ENCODE measurements at places on chromosomes 16 and 17.

GRCh38 chr16:4077174-4077649 is 39.0 kb downstream of the ADCY9 start:
- DNase-seq = peak; percentile 32

DNA sequence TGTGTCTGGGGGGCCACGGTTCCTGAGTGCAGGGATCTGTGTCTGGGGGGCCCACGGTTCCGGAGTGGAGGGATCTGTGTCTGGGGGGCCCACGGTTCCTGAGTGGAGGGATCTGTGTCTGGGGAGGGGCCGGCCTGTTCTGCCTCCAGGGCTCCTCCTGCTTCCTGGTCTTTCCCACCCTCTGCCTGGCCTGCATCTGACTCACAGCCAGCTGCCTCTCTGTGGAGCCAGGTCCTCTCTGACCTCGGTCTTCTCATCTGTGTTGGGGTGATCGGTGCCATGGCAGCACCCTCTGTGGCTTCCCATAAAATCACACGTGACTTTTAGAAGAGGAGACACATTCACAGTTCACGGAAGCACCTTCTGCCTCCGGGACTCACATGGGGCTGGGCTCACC is 50.3 kb downstream of the ZFPM1 start:
- no peak for DNase-seq

DNA sequence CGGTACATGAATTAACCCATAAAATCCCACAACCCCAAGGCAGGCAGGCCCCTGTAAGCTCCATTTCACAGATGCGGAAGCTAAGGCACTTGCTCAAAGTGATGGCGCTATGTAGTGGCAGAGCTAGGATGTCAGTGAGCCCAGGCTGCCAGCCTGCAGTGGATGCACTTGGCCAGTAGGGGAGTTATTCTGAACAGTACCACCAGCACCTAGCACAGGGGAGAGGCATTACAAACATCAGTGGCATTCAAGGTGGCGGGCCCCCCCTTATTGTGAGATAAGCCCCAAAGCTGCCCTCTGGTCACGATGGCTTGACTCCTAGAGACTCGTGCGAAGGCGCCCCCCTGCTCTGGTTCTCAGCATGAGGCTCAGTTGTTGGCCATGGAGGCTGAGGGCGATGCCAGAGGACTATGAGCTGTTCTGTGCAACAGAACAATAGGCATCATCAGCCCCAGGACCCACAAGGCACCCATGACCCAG is 33.8 kb downstream of the GTF3C1 start:
- DNase-seq = no peak

DNA sequence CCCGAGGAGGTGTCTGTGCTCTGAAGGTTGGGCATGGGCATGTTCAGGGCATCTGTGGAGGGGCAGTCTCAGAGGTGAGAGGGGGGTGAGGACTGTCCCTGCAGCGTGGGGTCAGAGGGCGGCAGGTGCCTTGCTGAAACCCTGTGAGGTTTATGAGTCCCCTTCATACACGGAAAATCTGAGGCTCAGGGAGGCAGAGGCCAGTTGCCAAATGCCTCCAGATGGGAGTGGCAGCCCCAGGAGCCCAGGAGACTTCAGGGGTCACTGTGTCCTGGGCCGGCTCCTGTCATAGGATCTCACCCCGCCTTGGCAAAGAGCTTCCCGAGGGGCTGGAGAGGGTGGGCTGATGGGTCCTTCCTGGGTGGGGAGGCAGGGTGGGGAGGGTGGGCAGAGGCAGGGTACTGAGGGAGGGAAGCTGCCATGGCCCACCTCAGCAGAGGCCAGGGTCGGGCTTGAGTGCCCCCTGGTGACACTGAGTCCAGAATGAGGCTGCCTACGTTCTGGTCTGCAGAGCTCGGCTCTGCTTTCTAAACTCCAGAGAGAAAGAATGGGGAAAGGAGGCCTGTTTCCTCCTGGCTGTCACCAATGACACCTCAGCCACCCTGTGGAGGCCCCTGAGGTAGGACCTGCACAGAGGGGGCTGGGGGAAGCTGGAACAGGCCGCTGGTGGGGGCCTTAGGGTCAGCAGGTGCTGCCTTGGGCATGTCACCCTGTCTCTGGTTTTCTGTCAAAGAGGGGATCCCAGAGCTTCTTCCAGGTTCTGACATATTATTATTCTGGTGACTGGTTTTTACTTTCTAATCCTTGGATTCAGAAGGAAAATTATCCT is 1.1 kb downstream of the LGALS9 start:
- DNase-seq = no peak

DNA sequence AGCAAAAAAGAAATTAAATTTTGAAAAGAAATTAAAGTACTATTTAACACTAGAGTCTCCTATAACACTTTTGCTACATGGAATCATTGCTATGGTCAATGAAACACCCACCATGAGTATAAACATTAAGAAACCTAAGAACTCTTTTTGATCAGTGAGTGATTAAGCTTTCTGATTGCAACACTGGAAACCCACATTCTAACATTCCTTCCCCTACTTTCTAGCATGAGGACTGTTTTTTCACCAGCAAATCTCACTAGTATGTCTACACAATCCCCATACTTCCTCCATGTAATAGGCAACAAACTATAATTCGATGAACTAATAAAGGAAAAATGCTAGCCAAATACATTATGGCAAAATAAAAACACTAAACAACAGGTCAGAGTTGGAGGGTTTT is 54.7 kb downstream of the SKAP1 start:
- DNase-seq = peak; percentile 57

- peak; percentile 97 for DNase-seq
Observed at GRCh38 chr16:65176603-65177002, 54.7 kb upstream of the CDH11 start.

DNA sequence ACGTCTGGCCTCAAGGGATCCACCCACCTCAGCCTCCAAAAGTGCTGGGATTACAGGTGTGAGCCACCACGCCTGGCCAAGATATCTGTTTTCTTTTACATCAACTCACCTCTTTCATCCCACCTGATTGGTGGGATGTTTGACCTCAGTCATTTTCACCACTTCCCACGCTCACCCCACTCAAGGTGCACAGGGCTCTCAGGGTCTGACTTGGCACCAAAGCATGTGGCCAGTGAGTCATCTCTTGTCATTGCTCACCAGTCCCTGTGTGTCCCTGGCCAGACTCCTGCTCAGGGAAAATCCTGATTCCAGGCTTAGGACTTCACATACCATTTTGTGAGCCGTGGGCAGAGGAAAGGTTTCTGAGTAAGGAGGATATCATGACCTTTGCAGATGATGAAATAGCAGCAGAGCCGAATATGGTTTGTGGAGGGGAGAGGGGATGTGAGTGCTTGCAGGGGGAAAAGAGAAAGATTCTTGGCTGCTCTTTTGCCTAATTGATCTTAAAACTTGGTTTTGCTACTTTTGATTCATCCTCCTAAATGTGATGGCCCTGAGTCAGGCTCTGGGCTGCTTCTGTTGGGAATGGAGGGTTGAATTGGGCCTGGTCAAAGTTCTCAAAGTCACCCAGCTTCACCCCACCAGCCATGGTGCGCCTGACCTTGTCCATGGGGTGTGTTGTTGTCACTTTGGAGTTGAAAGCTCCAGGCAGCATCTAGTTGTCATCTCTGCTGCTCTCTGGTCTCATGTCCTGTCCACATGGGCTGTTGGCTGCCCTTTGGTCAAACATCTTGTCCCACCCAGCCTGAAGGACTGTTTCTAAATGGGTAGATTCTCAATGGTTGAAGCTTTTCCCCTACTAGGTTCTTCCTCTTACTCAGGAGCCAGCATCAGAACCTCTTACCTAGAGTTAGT is 6.0 kb upstream of the KCNH6 start:
- DNase-seq = peak; percentile 31

GRCh38 chr16:18800293-18800692 is 1.1 kb downstream of the ARL6IP1 start:
- DNase-seq = no peak

- DNase-seq = peak; percentile 15
Observed at GRCh38 chr17:44400226-44400847, 10.9 kb upstream of the ITGA2B start.

DNA sequence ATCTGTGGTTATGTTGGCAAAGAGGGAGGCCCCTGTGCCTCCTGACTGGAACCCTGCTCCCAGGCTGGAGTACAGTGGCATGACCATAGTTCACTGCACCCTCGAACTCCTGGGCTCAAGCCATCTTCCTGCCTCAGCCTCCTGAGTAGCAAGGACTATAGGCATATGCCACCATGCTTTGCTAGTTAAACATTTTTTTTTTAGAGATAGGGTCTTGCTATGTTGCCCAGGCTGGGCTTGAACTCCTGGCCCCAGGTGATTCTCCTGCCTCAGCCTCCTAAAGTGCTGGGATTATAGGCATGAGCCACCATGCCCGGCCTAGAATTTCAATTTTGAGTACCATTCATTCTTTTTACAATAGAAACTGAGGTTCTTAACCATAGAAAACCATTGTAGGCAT is 21.2 kb upstream of the ITGB3 start:
- DNase-seq = no peak

GRCh38 chr17:70040336-70040735 is 34.7 kb upstream of the KCNJ16 start:
- peak; percentile 59 for DNase-seq

DNA sequence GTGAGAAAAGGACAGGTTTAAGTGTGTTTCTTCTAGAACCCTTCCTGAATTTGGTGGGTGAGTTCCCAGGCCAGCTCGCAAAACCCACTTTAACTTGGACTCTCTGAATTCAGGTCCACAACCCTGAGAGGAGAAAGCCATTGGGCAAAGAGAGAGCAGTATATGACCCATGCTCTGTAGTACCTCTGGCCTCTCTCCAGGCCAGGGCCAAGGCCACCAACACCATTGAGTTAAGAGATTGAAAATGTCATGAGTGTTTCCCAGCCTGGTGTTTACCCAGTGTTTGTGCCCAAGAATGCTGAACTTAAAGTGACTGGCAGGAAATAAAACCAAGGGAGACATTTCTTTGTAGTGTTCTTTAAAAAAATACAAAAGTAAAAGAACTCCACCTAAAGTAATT is 410.4 kb upstream of the CDH5 start:
- no peak for DNase-seq

DNA sequence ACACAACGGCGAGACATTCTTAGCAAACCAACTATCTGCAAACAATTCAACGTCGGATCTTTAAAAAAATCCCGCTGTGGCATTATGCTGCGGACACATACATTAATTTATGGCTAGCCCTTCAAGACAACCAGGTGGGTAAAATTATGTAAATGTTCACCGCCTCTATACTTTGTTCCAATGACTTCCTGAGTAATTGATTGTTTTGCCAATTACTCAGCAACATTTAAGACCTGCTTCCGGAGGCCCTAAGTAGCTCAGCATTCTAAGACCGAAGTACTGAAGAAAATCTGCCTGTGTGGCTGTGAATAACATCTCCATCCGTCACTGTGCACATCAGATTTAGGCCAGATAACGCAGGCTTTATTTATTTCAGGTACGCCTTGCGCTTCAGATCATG is 23.3 kb downstream of the QPRT start:
- no peak for DNase-seq

DNA sequence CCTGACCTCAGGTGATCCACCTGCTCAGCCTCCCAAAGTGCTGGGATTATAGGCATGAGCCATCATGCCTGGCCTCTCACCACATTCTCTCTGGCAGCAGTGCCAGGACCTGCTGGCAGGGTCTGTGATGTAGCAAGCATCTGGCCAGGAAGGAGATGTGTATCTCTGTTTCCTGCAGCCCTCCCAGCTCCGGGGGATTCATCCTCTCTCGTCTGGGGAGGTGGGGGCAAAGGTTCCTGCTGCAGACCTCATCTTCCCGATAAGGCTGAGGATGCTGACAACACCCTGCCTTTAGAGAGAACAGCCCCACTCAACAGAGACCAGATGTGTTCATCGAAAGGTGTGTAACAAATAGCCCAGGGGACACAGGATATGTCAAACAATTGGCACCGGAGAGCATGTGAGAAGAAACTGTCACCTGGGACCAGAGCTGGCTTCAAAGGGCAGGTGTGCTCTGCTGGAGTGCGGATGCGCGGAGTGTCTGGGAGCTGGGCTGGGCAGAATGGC is 54.8 kb upstream of the SEC14L1 start:
- DNase-seq = no peak

GRCh38 chr17:39753514-39754160 is 15.9 kb downstream of the GRB7 start:
- DNase-seq = no peak

DNA sequence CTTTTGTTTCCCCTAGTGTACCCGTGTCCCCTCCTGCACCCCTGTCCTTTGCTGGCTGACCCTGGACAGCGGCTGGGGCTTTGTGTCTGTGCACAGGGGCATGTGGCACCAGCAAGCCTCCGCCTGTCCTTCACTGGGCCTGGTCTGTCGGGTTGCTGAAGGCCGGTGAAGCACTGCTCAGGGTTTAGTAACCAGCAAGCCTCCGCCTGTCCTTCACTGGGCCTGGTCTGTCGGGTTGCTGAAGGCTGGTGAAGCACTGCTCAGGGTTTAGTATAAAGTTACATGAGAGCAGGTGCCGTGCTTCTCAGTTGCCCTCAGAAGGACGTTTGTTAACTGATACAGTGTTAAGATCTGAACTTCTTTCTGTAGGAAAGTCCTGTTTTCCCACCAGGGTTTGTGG is 33.8 kb downstream of the DEF8 start:
- DNase-seq = no peak

DNA sequence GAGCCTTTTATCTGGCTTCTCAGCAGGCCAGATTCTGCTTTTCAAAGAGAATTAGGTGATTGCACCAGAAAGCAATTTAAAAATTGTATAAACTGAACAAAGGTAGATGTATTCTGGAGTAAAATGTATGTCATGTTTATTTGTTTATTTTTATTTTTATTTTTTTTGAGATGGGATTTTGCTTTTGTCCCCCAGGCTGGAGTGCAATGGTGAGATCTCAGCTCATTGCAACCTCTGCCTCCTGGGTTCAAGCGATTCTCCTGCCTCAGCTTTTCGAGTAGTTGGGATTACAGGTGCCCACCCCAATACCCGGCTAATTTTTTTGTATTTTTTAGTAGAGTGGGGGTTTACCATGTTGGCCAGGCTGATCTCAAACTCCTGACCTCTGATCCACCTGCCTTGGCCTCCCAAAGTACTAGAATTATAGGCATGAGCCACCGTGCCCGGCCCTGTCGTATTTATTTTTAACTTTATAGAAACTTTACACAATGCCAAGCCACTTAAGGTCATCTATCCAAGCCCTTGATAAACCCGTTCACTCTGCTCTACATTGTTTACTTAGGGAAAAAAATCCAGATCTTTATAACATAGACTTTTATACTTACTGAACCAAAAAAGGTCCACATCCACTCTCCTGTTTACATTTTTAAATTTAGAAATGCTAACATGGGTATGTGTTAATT is 22.7 kb upstream of the GOT2 start:
- no peak for DNase-seq

- DNase-seq = no peak
Observed at GRCh38 chr16:87952751-87953150, 1.5 kb downstream of the BANP start.

GRCh38 chr17:1060991-1061390 is 64.1 kb downstream of the TIMM22 start:
- peak; percentile 84 for DNase-seq

Measured in fibroblast of upper back skin (primary cell).